Activated CD4-positive, alpha-beta T cell treated with anti-CD3 and anti-CD28 coated beads, Interleukin-2, amount 10 ng/mL, durations not matched to agents 7 days and 5 days (primary cell): ENCODE measurements at places on chromosomes 5 and 9. TPM values are rescaled to one million over a fixed set of nuclear protein-coding genes. Genes with fewer than 3 reads are reported as not detected.

DNA sequence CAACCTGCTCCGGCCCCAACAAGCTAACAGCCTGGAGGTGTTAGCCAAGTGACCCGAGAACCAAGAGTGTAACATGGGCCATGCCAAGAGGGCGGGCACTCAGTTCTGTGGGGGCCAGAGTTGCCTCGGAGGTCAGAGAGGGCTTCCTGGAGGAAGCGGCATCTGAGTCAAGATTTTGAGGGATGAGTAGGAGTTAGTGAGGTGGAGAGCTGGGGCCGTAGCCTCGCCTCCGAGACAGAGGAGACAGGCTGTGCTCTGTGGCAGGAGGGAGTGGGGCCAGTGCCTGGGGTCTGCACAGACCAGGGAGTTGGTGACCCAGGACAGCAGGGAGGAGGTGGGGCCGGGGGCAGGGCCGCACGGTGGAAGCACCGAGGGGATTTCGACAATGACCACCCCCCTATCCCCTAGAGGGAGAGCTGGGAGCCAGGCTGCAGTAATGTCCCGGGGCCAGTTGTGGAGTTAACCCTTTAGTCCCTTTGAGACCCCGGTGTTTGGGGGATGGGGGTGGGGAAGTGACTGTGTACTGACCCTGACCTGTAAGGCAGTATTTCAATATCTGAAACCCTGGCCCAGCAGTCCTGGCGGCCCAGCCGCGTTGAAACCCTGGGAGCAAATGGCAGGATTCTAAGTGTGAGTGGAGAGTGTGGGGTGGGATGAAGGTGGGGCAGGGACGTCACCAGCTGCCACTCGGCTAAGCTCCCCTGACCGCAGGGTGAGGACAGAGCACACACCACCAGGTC lies 148.7 kb upstream of the COL5A1 start:
- DNase-seq: no peak

Gene CARTPT
- not detected for total RNA-seq

- DNase-seq: no peak
Measured at GRCh38 chr5:26700759-26701384, 337.5 kb downstream of the CDH9 start.

Gene RGP1
- total RNA-seq: 24.7 TPM

GRCh38 chr9:21982861-21983560 lies 11.2 kb downstream of the CDKN2A start:
- DNase-seq: no peak

DNA sequence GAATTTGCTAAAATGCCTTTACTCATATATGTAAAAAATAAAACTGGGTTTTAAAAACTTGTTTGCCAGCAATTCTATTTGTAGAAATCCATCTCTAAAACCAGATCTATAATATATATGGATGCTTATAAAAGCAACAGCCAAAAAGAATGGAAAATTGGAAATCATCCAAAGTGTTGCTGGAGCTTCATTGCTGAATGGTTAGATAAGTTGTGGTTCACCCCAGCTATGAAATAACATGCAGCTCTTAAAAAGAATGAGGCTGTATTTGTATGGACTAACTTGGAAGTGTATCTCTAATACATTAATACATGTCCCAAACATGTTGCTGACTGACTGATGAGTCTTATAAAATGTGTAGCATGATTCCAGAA lies 76.2 kb downstream of the STK10 start:
- no peak for DNase-seq

DNA sequence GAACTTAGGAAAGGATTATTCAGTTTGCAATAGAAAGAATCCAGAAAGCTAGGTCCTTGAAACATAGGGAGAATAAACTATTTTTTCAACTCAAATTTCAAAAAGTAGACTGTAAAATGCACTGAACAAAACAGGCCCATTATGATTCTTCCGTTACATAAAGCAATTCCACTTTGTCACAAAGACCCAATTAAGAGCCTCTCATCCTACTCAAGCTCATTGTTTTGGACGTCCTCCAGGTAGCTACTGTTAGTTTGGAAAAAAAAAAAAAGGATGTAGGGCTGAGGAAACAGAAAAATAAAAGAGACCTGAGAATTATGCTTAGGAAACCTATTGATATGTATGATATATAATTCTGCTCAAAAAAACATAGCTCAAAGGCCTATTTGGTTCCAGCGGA lies 74.0 kb downstream of the DIRAS2 start:
- DNase-seq: no peak

Gene IL5
- total RNA-seq: 0.25 TPM

DNA sequence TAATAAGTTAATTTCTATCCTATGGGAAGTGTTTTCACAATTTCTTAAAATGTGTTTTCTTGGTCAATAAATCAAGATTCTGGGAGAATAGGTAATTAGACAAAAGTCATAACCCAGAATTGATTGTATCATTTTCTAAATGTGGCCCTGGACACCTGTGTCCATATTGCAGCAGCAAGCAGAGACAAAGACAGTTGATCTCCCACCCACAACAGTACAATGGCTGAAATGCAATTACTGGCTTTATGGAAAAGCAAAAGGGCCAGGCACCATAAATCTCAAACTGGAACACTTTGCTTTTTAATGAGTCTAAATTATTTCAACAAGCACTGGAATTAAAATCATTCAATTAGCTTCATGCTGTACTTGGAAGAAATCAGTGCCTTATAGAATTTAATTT lies 157.2 kb downstream of the ESM1 start:
- no peak for DNase-seq

- DNase-seq: no peak
Measured at GRCh38 chr5:56760723-56761122, 54.6 kb upstream of the MAP3K1 start.

GRCh38 chr5:23649594-23649993 lies 142.2 kb downstream of the PRDM9 start:
- DNase-seq: no peak

Gene FOXD4
- 0.71 TPM for total RNA-seq

- no peak for DNase-seq
Measured at GRCh38 chr5:147751-148150, 43.5 kb upstream of the LRRC14B start.

Gene LCNL1
- 0.67 TPM for total RNA-seq

DNA sequence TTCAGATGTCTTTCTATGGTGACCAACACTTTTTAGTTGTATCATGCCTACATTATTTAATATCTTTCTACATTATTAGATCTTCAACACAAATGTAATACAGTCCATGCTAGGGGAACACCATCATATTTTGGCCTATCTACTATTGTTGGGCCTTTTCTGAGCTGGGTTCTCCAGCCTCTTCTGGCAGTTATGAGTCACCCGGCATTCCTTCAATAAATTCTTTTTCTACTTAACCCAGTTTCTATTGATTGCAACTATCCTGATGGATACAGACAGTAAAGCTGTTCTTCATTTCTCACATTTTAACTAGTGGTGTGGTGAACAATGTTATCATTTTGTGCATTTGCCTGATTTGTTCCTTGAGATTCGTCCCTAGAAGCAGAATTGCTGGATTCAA lies 529.3 kb downstream of the BNC2 start:
- no peak for DNase-seq

Gene SCGB3A2
- total RNA-seq: not detected

DNA sequence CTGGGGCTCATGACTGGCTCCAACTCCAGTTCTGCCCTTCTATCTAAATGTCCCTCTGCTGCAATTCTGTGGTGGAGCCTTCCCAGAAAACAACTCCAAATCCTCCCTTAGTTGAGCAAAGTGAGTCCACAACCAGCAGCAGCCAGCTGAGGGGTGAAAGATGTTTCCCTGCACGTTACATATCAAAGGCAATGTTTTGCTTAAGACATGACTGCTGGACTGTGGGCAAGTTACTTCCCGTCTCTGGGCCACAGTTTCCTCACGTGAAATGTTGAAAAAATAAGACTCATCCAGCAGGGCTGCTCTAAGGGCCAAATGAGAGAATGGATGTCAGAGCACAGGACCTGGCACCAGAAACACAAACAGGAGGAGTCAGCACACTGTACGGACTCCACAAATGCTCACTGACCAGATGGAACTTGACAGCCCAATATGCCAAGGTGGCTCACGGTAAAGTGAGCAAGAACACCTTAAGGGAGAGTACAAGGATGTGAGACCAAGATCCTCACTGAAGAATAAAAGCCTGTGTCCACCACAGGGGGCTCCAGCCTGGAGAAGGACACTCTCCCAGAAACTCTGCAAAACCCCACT lies 138.4 kb upstream of the ABCA1 start:
- no peak for DNase-seq
